ENCODE measurements at places on chromosomes 3 and 15.

GRCh38 chr3:173943264-173943663 lies 545.7 kb downstream of the NLGN1 start:
- DNase-seq = no peak

DNA sequence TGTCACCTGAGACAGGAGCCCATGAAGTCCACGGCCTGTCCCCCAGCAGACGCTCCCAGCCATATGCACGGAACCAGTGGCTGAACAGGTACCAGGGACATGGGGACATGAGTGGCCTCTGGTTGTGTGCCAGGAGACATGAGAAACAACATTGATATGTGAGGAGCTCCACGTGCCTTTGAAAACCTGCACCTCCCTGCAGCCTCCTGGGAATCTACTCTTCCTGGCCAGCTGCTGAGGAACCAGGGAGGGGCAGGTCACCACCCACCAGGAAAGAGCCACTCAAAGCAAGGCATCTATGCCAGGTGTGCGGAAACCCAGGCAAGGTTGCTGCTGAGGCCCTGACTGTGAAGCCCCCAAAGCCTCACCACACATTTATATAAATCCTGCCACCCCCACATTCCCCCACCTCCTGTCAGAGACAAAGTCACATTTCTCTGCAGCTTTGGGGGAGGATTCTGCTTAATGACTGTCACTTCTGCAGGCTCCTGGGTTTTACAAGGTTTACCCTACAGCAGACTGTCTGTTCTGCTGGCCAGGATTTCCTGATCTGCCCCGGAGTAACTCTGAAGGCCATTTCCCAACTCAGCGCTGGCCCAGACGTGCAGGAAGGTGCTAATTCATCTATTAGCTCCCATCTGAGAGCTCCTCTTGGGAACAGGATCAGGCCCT lies 110.8 kb downstream of the ADCY5 start:
- DNase-seq = no peak

GRCh38 chr3:49385617-49386016 lies 26.2 kb downstream of the RHOA start:
- DNase-seq = no peak

GRCh38 chr15:77352887-77353286 lies 67.0 kb downstream of the PEAK1 start:
- no peak for DNase-seq

GRCh38 chr3:17032407-17033034 lies 147.8 kb downstream of the PLCL2 start:
- DNase-seq = peak; percentile 71

- no peak for DNase-seq
Measured at GRCh38 chr3:116129187-116129946, 315.9 kb downstream of the LSAMP start.

- DNase-seq = no peak
Measured at GRCh38 chr15:81301385-81301784, 22.6 kb downstream of the STARD5 start.

DNA sequence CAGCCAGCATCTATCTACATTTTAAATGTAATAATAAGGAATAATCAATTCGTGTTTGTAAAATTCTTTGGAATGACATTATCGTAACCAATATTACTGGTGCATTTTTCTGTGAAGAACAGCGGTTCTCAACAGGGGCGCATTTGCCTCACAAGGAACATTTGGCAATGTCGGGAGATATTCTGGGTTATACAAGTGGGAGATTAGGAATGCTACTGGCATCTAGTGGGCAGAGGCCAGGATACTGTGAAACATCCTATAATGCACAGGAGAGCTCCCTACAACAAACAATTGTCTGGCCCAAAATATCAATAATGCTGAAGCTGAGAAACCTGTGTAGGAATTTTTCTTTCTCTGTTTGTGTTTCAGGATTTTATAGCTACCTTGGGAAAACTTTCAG lies 25.0 kb downstream of the ACP3 start:
- DNase-seq = no peak

DNA sequence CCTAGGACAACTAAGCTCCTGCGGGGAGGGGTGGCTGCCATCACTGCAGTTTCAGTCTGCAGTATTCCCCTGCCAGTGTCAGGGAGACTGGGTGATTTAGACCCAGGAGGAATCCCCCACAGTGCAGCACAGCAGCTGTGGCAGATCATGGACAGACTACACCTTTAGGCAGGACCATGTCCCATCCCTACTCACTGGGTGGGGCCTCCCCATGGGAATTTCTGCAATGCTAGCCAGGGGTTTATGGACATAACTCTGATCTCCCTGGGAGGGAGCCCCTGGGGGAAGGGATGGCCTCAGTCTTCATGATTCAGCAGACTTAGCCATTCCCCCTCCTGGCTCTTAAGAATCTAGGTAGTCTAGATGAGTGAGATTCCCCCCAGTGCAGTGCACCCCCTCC lies 130.1 kb upstream of the STAC start:
- no peak for DNase-seq

DNA sequence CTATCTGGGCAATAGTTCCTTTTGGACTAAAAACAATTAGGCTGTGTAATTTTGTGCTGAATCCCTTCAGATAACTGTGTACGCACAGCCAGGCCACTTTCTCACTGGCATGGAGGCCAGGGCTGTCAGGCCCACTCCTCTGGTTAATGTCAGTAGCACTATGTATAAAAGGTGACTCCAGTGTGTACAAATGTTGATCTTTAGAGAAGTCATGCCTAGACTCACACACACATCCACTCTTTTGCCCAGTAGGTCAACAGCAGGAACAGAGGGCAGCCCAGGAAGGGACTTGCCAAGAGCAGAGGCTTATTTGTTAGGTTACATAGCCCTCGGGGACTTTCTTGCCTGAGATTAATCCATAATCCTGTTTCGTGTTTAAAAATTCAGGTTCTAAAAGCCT lies 416.6 kb upstream of the WNT5A start:
- no peak for DNase-seq

DNA sequence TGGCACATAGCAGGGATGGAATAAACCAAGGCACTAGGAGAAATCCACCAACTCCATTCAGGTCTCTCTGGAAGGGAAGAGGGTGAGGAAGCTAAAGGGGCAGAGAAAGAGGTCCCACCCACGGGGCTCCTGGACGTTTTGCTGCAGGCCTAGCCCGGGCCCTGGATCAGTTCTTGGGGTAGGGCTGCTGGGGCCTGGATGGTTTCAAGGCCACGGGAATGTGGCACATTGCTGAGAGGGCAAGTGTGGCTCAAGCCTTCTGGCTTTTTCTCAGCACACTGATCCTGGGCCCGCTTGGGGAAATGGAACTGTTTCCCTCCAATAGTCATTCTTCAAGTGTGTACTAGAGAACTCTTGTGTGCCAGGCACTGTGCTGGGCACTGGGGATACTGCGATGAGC lies 24.0 kb downstream of the EPHB3 start:
- no peak for DNase-seq

DNA sequence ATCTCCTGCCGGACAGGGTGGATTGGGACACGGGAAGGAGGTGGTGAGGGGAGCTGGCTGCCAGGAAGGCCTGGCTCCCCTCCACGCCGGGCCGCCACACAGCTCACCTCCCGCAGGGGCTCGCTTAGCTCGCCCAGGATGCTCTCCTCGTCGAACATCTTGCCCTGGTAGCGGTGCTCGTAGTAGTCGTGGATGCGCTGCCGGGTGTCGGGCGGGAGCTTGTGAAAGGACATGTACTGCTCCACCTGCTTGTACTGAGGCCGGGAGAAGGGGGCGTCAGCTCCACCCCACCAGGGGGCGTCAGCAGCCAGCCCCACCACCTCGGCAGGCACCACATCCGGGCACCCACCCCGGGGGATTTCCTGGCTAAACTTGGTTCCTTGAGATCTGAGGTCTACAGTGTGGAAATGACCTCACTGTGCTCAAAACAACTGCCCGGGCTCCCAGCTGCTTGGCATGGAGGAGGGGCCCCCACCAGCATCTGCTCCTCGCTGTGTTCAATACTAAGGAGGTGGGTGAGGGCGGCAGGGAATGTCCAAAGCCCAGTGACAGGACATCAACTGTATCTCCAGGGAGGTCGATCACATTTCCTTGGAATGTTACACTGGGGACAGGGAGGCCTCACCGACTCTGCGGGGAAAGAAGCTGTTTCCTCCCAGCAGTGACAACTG lies 43.4 kb downstream of the HCN4 start:
- DNase-seq = no peak

- no peak for DNase-seq
Measured at GRCh38 chr15:66670762-66671580, 31.1 kb upstream of the SMAD6 start.

DNA sequence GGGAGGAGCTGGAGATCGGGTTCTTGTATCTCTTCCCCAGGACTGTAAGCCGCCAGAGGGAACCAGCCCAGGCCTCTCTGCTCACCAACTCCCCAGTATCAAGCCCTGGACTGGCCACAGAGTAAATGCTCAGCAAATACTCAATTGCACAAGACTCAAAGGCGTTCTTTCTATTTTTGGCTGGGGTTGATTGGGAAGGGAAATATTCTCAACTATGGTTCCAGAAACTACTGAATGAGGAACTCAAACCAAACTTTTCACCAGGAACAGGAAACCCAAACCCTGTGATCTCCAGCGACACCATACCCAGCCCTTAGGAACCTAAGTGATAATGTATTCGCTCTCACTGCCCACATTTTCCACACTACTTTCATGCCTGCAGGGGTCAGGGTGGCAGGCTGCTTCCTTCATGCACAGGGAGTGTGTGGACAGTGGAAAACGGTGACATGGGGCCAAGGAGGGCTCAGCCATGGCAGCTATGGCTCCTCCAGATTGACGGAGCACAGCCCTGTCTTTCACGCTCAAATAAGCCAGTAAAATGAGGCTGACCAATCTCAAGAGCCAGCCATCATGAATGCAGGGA lies 124.7 kb upstream of the RAD18 start:
- DNase-seq = peak; percentile 91

GRCh38 chr15:50183112-50183794 lies 1.3 kb downstream of the SLC27A2 start:
- DNase-seq = no peak

GRCh38 chr3:145175626-145176025 lies 985.4 kb downstream of the PLOD2 start:
- no peak for DNase-seq
